ENCODE measurements at places on chromosomes 16 and 17.
A peak's percentile ranks its signal among the peaks of the same experiment; 100 is the strongest.

GRCh38 chr16:22321340-22322001 is 24.3 kb downstream of the POLR3E start:
- peak; percentile 12 for DNase-seq

DNA sequence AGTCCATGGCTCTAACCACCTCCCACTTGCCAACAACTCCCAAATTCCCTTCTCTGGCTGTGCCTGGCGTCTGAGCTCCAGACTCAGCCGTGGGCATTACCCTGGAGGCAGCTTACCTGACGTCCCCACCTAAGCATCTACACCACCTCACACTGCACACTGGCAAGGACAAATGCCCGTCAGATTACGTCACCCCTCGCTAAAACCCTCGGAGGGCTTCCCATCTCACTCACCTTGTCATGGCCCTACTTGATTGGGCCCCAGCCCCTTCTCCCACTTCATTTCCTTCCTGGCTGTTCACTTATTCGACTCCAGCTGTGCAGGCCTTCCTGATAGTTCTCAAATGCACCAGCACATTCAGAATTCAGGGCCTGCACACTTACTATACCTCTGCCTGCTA is 13.4 kb downstream of the ALOXE3 start:
- DNase-seq, result no peak

- DNase-seq, result peak; percentile 44
Observed at GRCh38 chr17:77354670-77355455, 214.1 kb downstream of the SEC14L1 start.

DNA sequence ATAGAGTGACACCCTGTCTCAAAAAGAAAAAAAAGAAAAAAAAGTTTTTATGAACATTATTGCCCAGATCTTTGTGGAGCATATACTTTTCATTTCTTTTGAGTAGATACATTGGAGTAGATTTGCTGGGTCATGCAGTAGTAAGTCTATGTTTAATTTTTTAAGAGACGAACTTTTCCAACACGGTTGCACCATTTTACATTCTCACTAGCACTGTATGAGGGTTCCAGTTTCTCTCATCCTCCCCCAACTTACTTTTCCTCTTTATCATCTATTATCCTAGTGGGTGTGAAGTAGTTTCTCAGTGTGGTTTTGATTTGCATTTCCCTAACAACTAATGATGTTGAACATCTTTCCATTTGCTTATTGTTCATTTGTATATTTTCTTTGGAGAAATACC is 10.5 kb downstream of the RPS6KB1 start:
- no peak for DNase-seq

DNA sequence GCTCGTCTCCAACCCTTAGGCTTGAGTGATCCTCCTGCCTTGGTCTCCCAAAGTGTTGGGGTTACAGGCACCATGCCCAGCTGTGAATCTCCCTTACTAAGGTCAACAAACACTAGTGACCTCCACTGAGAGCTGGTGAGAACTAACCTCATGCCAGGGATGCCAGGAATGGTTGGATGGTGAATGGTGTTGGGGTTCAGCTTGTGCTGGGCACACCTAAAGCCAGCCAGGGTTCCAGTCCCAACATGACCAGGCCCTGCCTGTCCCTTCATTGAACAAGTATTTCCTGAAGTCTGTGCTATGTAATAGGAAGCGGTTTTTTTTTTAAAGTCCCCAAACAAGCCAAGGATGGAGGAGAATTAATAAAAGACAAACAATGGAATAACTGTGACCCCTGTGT is 56.0 kb upstream of the TOB1 start:
- DNase-seq, result no peak

DNA sequence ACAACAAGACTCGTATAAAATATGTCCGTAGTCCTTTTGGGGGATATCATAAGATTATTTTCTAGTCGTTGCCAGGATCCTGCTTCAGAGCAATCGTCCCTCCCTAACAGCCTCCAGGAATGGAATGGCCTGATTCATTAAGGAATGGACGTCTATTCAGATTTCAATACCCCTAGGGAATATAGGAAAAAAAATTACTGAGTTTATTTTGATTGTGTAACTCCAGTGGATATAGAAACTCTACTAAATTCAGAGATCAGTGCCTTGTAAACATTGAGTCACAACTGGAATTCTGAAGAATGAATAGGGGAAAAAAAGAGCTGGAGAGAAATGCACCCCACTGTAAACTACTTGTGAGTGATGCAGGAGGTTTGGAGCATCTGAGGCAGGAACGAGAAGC is 1171.5 kb upstream of the GOT2 start:
- no peak for DNase-seq

GRCh38 chr16:66205287-66206231 is 160.9 kb upstream of the CDH5 start:
- no peak for DNase-seq

GRCh38 chr17:75317671-75318070 is 28.4 kb upstream of the SLC25A19 start:
- DNase-seq, result no peak

- DNase-seq, result no peak
Observed at GRCh38 chr17:78027121-78027520, 68.6 kb downstream of the TNRC6C start.

- no peak for DNase-seq
Observed at GRCh38 chr17:78108726-78109488, 19.6 kb downstream of the TMC6 start.

DNA sequence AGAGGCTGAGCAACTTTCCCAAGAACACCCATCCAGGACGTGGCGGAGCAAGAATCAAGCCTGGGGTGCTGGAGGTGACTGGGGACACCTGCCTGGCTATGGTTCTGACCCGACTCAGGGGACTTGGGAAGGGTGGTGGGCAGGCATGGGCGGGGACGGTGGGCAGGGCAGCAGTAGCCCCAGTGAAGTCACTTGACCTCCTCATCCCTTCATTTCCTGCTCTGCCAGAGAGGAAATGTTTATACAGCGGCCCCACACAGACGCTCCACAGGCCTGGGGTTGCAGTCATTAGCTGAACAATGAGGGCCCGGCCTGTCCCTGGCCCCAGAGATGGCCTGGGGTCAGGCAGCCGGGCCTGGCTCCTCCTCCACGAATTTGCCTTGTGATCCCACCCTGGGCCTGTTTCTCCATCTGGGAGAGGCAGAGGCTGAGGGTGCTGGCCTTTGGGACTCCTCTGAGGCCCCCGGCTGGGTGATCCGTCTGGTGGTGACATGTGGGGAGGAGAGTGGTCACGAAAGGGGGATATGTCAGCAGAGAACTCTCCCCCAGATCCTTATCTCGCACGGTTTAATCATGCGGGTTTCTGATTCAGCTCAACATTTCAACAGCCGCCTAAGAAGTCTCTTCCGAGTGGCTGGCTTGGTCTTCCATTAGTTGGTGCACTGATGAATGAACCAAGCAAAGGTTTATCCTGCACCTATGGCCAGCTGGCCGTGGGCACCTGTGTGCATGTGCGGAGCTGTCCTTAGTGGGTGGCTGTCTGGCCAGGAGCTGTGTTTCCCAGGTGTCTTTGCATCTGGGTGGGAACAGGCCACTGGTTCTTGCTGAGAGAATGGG is 175.9 kb downstream of the IRF8 start:
- DNase-seq, result no peak

DNA sequence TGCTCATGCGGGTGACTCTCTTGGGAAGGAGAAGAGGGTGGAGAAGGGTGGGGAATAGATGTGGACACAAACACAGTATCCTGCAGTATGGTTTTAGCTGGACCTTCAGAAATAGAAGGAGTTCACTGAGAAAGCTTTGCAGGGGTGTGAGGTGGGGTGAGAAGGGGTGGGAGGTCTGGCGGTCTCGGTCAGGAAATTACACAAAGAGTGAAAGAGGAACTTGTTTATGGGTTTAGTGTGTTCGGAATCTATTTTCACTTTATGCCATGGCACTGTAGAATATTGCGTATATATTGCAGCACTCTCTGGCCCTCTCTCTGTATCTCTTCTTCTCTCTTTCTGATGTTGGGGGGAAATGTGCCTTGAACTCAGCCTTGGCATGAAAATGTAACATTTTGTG is 148.2 kb upstream of the GOT2 start:
- no peak for DNase-seq

DNA sequence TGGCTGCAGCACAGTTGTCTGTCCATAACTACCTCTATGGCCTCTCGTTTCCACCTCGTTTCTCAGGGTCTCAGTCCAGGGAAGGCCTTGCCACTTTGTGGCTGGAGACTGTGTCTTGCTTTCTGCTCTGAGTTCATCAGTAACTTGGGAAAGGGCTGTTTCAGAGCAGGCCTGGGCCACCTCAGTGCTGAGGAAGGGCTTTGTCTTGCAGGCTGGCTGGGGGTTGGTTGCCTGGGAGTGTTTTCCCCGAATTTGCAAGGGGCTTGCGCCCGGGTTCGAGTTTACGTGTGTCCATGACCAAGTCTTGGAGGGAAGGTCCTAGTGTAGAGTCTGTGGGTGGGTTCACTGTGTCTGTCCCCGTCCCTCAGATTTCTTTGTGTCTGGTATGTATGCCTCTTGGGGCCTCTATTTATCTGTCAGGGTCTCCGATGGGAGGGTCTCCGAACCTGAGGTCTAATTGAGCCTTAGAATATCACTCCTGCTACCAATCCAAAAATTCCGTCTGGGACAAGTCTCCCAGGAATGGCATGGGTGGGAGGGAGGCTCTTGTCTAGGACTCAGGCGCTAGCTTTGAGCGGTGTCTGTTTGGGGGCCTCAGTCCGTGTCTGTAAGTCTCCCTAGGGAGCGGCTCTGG is 594 bp upstream of the TGFB1I1 start:
- DNase-seq, result no peak

DNA sequence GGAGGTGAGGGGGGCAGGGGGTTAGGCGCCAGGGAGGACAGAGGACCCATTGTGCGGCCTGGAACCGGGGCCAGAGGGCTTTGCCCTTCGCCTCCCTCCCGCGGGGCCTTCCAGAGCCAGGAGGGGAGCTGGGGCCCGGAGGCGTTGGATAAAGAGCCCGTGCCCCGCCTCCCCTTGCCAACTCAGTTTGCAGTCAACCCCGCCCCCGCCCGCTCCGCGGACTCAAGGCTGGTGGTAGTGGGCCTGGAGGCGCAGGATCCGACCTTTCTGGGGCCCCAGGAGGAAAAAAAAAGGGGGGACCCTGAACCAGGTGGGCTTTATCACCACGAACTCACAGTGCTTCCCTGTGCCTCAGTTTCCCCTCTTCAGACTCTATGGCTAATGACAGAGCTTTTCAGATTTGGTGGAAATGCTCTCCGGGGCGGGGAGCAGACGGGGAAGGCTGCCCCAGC is 2.0 kb upstream of the SPHK1 start:
- no peak for DNase-seq

DNA sequence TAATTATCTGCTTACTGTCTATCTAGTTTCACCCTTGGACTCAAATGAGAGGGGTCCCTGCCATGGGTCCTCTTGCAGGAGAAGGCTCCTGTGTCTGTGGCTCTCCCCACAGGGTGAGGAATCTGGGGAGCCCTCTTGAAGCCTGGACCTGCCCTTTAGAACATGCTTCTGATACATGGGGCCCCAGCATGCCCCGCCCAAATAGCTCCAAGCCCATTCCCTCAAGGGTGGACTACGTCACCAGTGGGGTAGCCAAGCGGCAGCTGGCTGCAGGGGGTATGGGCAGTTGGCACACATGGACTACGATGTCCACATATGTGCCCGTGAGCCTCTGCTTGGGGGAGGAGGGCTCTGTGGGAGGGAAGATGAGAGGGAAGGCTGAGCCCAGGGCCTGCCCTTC is 39.3 kb downstream of the ARHGAP27 start:
- DNase-seq, result no peak

GRCh38 chr16:11215935-11216556 is 40.0 kb downstream of the SOCS1 start:
- no peak for DNase-seq

DNA sequence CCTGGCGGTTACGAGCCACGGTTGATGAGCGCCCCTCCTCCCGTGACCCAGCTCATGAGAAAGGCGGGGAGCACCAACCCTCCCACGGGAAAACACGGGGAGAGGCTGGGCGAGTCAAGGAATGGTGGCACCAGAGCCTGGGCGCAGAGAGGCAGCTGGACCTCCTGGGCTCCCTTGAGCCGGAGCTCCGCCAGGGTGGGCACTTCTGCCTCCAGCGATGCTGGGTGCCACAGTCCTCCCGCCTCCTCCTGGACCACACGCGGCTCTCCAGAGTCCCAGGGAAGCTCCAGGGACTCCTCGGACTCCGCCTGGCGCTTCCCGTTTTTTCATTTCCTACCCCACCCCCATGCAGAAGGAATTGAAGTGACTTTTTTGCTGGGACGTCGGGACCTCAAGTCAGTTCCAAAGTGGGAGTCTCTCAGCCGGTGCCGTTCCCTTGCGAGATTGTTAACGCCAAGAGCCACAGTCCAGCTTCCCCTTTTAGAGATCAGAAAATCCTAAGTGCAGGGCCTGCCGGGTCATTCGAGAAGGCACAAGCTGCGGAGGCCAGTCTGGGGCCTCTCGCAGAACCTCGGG is 6.6 kb upstream of the CBX8 start:
- DNase-seq, result no peak

DNA sequence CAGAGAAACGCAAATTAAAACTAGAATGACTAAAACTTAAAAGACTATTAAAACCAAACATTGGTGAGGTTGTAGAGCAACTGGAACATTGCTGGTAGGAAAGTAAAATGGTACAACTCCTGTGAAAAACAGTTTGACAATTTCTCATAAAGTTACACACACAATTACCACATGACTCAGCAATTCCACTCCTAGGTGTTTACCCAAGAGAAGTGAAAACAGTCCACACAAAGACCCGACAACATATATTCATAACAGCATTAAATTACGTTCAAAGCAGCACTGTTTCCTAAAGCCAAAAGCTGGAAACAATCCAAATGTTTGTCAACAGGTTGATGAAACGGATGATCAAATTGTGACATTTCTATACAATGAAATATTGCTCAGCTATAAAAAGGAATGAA is 26.5 kb upstream of the ALOX12 start:
- DNase-seq, result no peak

- DNase-seq, result no peak
Observed at GRCh38 chr16:81902025-81902424, 109.2 kb downstream of the SDR42E1 start.
